Fibroblast of lung (primary cell): ENCODE measurements at places on chromosomes 4 and X.

DNA sequence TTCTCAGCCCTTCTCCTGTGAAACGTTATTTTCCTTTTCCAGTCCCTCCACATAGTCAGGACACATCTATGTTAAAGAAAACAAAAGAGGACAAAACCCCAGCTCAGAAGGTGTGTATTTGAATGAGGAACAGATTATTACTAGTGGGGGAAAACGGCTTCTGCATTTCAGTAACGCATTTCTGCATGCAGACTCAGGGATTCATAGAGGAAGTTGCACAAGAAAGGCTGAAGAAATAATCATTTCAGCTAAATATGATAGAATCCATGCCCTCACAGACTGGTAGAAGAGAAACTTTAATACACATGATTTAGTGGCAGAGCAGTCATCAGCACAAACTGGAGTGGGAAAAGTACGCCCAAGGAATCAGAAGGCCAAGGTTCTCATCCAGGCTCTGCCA lies 270.8 kb upstream of the FGF13 start:
- H3K4me3 ChIP-seq, result no peak overlapping the region
- no peaks in the 10 kb centered on the region for H3K4me1 ChIP-seq
- no peaks in the 10 kb centered on the region for H3K36me3 ChIP-seq
- no peak for DNase-seq
- no peaks in the 10 kb centered on the region for H3K27me3 ChIP-seq

GRCh38 chr4:10619855-10620254 lies 64.7 kb downstream of the CLNK start:
- H3K36me3 ChIP-seq, result no peaks in the 10 kb centered on the region
- no peaks in the 10 kb centered on the region for H3K4me1 ChIP-seq
- no peak overlapping the region for H3K27ac ChIP-seq
- no peaks in the 10 kb centered on the region for H3K27me3 ChIP-seq
- H3K4me3 ChIP-seq, result no peak overlapping the region

DNA sequence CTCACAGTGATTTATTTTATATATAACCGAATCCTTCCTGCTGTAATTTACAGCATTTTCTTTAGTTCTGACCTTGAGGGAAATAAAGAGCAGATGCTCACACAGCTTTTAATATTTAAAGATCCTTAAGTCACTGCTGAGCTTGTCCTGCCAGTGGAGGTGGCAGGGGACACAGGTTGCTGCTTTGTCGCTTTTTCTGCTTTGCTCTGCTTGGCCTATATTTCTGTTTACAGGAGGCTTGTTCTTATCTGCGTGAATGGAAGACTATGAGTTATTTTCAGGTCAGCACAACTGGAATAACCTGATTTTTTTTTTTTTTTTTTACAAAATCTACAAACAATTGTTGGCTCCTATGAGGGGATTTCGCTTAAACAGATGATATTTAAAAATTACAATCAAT lies 2.3 kb downstream of the TXK start:
- DNase-seq, result no peak
- peaks cover 7% of the 10 kb centered on the region for H3K4me1 ChIP-seq
- H3K36me3 ChIP-seq, result no peaks in the 10 kb centered on the region

DNA sequence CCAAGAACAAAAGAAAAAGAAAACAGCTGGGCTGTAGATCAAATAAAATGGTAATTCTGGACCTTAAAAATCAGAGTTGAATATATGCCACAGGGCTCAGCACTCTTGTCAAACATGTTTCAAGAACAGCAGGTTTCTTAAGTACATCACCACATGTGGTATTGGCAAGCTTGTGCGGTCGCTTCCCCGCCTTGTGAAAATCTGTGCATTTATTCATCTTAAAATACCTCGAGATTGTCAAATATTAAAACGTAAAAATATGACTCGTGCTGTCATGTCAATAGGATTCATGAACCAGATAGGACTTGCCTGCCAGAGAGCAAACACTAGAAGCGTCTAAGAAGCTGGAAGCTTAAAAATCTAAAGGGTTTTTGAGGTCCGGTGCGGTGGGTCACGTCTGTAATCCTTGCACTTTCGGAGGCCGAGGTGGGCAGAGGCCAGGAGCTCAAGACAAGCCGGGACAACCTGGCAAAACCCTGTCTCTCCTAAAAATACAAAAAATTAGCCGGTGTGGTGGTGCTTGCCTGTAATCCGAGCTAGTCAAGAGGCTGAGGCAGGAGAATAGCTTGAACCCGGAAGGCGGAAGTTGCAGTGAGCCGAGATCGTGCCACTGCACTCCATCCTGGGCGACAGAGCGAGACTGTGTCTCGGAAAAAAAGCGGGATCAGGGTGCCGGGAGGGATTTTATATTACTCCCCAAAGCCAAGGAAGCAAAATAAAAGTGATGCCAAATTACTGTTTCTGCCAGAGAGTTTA lies 40.2 kb upstream of the TMEM154 start:
- no peaks in the 10 kb centered on the region for H3K36me3 ChIP-seq
- H3K27ac ChIP-seq, result no peak overlapping the region
- DNase-seq, result no peak
- no peaks in the 10 kb centered on the region for H3K27me3 ChIP-seq
